ENCODE measurements at places on chromosomes 1 and 21.

DNA sequence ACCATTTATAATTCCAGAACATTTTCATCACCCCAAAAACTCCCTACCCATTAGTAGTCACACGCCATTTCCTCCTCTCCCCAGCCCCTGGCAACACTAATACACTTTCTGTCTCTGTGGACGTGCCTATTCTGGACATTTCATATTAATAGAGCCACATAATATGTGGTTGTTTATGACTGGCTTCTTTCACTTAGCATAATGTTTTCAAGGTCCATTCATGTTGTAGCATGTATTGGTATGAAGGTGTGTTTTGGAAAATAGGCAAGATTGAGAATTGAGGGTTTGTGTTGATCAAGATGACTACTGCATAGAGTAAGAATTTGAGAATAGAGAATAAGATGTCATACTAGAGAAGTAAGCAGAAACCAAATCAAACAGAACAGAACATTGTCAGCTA, 67.5 kb downstream of the ZFYVE9 start:
- DNase-seq, result no peak

DNA sequence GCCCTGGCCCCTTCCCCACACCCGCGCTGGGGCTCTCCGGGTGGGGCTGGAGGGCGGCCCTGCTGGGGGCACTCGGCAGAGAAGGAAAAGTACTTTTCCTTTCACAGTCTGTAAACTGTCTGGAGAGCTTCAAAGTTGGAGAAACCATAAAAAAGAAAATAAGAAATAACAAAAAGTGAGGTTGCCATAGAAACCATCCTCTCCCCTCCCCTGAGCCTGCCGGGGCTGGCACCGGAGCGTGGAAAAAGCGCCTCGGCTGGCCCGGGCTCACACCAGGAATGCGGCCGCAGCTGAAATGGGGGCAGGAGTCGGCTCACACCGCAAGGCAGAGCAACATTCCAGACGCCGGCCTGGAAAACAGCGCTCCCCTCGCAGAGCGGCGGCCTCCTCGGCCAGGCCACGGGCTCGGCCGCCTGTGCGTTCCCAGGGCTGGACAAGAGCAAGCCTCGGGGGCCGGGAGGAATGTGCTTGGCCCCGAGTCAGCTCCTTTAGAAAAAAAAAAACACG, 69.2 kb downstream of the MORN1 start:
- DNase-seq, result no peak

- DNase-seq, result no peak
Observed at GRCh38 chr1:237119091-237119490, 77.1 kb downstream of the RYR2 start.

DNA sequence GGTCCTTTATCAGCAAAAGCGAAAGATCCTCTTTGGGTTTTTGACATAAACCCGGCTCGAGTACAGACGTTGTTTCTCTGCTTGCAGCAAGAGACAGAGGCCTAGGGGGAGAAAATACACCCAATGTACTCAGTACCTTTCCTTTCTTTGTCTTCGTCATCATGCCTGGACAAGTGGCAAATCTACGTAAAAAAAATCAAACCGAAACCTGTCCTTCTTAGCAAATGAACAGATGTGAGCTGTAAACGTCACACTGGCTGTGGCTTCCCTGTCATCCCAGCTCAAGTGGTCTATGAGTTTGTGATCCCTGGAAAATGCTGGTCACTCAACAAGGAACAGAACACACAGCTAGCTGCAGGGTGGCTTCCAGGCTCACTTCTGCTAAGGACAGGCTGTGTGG, 39.9 kb downstream of the STPG1 start:
- no peak for DNase-seq

GRCh38 chr1:207742850-207743555, 8.9 kb upstream of the CD46 start:
- peak; percentile 24 for DNase-seq

DNA sequence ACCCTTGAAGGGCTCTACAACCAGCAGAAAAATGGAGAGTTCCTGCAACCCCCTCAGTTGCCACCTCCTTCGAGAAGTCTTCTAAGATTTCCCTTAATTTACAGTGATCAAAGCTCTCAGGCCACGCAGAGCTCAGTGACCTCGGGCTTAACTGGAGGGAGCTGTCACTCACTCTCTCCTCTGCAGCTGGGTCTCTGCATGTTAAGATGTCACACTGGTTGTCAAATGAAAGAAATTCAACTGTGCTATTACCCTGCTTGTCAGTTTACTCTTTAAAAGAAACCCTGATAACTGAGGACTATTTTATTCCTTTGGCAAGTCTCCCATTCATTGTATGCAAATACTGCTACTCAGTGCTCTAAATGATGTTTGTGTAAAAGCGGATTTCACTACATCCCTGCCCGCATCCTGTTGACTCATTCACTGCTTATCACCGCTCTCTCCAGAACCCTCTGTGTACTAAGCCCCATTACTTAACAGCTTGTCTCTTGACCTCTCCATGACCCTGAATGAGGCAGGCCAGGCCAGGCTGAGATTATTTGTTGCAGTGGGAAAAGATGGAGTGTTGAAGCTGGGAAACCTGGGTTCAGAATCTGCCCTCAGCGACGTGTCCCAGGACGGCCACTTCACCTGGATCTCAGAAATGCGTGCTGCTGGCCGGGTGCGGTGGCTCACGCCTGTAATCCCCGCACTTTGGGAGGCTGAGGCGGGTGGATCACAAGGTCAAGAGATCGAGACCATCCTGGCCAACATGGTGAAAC, 13.7 kb downstream of the DHRS3 start:
- peak; percentile 98 for DNase-seq

GRCh38 chr1:223341121-223341520, 22.9 kb downstream of the SUSD4 start:
- DNase-seq, result no peak

GRCh38 chr1:38475624-38476005, 384.0 kb downstream of the RRAGC start:
- DNase-seq, result no peak

GRCh38 chr1:201982082-201982622, 296 bp upstream of the RNPEP start:
- no peak for DNase-seq

- DNase-seq, result no peak
Observed at GRCh38 chr1:12453400-12454343, 164.3 kb downstream of the DHRS3 start.

DNA sequence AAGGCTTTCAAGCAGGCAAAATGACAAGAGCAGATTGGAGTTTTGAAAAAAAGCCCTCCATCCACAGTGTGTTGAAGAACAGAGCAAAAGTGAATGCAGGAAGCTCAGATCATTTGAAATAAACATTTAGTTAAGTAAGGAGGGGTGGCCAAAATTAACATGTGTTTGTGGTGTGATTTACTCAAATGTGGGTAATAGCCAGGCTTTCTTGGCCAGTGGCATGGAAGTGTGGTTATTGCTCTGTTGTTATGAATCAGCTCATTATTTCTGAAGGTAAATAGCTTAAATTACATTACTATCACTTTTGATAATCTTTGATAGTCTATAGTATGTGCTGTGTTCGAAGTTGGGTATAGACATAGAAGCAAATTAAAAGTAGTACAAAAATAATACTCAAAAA, 485.9 kb downstream of the LMO4 start:
- DNase-seq, result no peak

DNA sequence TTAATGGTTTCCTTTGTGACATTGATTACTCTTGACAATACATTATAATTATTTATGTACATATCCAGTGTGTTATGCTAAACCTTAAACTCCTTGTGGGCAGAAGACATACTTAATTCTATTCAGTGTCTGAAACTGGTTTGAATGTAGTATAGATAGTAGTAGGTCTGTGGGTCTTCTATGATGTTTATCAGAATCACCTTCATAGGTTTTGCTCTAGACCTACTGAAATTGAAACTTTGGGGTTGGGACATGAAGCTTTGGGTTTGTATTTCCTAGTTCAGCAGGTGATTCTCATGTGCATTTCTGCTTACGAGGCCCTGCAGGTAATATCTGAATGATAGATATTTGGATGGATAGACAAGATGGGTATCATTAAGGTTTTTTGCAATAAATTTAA, 48.6 kb downstream of the MIGA1 start:
- DNase-seq, result no peak

GRCh38 chr1:118223426-118223825, 38.4 kb upstream of the SPAG17 start:
- no peak for DNase-seq

- no peak for DNase-seq
Observed at GRCh38 chr21:43207043-43207315, 38.2 kb downstream of the CRYAA start.

DNA sequence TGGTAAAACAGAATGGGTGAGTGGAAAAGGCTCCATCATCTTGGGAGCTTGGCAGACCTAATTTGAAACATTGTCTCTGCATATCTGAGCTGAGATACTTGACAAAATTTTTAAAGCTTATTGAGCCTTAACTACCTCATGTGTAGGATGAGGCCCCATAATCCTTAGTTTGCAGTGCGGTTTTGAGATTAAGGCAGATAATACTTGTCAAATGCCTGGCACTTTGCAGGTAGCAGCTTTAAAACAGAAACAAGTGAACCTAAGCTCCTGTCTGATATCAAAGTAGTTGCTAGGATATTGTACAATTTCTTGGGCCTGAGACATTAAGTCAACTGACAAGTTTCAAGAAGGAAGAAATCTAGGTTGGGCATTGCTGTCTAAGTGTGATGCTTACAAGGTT, 65.3 kb downstream of the TBX19 start:
- DNase-seq, result no peak

- peak; percentile 81 for DNase-seq
Observed at GRCh38 chr1:148318123-148318903, 164.8 kb downstream of the PPIAL4G start.

DNA sequence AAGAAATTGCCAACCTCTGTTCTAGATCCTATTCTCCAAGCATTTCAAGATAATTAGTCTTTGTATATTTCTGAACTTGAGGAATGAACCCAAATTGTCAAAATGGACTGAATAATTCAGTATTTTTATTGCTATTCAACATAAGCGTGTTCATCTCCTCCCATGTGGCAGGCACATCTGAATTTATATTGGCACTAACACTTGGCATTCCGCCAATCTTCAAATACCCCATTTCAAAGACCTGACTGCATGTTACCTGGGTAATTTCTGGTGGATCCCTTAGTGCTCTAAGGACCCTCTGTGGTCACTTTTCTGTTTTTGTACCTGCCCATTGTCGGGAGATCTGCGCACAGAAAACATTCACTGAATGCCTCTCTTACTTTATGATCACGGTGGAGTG, 66.6 kb downstream of the BACE2 start:
- DNase-seq, result no peak

DNA sequence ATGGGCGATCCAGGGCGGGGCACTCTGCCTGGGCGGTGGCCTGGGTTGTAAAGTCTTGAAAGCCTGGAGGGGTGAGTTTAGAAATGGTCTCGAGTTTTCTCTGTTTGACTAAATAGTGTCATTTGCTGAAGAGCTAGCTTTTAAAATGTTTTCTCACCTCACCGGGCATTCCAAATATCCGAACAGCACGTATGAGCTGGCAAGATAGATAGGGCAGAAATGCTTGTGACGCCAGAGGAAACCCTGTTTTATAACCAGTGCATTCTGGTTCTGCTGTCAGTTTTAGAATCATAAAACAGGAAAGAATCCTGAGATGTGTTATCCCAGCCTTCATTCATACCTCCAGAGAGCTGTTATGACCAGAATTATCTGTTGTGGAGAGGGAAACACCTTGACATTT, 725 bp downstream of the RTCA start:
- no peak for DNase-seq

GRCh38 chr1:27528818-27529703, 39.1 kb upstream of the WASF2 start:
- DNase-seq, result no peak

DNA sequence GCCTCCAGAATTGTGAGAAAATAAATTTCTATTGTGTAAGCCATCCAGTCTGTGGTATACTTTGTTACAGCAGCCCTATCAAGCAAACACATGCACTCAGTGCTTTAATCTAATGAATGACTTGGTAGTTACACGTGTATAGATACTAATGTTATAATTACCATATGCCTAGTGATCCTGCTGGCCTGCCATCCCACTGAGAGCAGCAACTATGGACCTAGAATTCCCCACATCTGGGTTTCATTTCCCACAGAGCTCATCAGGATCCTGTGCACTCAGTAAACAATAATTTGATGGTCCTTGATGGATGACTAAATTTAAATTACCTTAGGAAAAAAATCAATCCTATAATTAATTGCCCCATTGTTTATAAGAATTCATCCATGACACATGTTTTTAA, 86.5 kb upstream of the RGS1 start:
- DNase-seq, result no peak

DNA sequence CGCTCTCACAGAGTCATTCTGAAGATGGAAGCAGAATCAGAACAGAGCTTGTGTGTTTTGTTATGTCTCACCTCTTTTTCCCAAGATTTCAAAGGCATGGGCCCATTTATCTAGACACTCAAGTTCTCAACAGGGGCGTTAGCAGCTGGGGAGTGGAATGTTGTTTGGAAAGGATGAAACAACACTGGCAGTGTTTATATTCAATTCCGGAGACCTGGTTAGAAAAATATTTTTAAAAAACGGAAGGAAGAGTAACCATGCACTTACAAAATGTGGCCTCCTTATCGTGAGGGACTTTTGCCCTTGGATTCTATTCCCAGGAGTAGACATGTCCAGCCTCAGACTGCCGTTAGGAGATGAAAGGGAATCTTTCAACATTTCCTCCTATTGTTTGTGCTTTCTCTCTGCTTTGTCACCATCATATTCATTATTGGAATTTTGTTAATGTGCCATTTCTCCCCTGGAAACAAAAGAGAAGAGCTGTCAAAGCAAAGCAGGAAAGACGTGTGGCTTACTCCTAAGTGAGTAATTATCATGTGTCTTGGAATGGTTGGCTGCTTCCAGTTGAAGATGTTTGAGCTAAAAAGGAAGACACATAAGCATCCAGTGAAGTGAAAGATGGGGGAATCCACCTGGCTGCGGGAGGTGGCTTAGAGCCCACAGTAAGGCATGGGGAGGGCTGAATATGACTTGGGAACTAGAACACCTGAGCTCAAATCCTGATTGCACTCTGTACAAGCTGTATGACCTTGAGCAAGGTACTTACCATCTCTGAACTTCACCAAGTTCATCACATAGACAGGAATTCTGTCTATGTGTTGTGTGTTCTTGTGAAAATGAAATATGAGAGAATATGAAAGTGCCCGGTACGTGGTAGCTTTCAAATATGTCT, 71.7 kb upstream of the JUN start:
- DNase-seq, result no peak

GRCh38 chr1:153816283-153816889, 41.2 kb downstream of the SLC27A3 start:
- no peak for DNase-seq

DNA sequence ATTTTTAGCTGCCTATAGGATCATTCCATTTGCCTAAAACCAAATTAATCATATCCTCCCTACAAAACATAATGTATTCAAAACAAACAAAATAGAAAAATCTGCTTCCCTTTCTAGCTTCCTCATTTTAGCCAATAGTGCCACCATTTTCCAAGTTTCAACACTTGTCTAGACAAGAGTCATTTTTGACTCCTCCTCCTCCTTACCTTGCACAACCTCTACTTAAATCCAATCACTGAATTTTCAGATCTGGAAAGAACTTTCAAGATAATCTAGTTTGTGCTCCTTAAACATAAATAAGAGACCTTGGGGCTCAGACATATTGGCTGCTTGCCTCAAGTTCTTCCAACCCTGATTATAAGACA, 7.4 kb downstream of the STX6 start:
- DNase-seq, result peak; percentile 98

All from CD14-positive monocyte (primary cell).